ENCODE measurements at places on chromosomes 5 and 9. TPM values are rescaled to one million over a fixed set of nuclear protein-coding genes. Genes with fewer than 3 reads are reported as not detected.

DNA sequence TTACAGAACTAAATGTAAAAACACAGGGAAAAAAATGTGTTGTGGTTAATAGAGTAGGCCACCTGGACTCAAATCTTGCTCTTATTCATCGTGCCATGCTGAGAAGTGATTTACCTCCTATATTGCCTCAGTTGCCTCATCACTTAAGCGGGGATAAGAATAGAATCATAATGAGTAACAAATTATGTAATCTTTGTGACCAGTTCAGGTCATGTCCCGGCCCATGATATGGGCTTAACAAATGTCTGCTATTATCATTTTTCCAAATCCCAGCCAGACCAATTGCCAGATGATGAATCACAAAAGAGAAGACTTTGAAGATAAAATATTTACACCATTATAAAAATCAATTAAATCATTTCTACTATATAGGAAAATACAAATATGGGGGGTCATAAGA, 89.8 kb downstream of the CDH6 start:
- DNase-seq = no peak
- H3K4me1 ChIP-seq = peaks cover 1% of the 10 kb centered on the region
- peaks cover 15% of the 10 kb centered on the region for H3K36me3 ChIP-seq
- no peak overlapping the region for H3K27ac ChIP-seq

DNA sequence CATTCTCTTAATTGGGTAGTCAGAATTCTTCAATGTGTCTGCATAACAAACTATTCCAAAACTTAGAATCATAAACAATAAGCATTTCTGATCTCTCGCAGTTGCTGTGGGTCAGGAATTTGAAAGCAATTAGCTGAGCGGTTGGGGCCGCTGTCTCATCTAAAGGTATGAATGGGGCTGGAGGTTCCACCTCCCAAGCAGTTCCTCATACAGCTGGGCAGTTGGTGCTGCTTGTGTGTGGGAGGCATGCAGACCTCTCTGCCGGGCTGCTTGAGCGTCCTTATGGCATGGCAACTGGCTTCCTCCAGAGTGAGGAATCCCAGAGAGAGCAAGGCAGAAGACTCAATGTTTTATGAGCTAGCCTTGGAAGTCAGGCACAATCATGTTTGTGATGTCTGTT, 30.2 kb upstream of the SEMA4D start:
- H3K36me3 ChIP-seq = no peaks in the 10 kb centered on the region
- H3K27me3 ChIP-seq = peaks cover 9% of the 10 kb centered on the region
- H3K4me3 ChIP-seq = no peak overlapping the region
- DNase-seq = no peak
- peaks cover 16% of the 10 kb centered on the region for H3K4me1 ChIP-seq

DNA sequence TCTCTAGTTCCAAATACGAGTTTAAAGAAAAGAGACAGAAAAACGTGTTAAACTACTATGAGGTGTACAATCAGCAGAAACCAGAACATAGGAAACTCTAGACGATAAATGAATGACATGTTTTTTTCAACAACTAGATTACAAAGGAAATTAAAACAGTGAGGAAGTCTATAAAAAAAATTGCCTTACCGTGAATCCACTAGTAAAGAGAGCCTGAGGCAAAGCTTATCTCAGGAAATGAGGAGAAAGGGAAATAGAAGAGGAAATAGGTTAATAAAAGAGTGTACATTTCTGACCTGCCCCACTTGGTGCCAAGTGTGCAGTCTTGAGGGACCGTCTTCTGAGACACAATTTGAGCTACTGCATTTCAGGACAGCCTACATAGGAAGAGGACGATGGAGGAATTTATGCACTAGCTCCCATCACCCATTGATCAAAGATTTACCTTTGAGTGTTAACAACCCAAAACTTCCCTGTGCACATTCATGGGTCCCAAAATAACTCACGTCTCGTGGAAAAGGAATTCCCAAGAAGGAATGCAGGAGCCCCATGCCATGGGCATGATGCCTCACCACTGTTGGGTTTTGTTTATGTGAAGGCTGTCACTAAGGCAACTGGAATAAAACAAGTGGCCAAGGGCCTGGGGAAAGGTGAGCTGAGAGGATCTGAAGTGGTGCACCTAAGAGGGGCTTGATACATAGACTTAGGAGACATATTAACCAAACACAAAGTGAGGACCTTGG, 53.6 kb upstream of the SLC1A3 start:
- DNase-seq = no peak
- peaks cover 1% of the 10 kb centered on the region for H3K36me3 ChIP-seq
- no peak overlapping the region for H3K4me3 ChIP-seq
- no peaks in the 10 kb centered on the region for H3K4me1 ChIP-seq
- H3K27me3 ChIP-seq = no peaks in the 10 kb centered on the region

DNA sequence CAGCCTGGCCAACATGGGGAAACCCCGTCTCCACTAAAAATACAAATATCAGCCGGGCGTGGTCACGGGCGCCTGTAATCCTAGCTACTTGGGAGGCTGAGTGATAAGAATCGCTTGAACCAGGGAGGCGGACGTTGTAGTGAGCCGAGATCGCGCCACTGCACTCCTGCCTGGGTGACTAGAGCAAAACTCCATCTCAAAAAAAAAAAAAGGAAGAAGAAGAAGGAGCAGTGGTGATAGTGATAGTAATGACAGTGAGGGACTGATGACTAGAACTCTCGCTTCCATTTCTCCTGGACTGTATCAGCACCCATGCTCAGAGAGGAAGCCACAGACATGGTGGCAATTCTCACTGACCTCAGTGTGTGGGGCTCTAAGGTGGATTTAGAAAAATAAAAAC, 52.6 kb upstream of the CLINT1 start:
- peaks cover 26% of the 10 kb centered on the region for H3K4me1 ChIP-seq
- no peak overlapping the region for H3K27ac ChIP-seq
- H3K36me3 ChIP-seq = no peaks in the 10 kb centered on the region
- H3K4me3 ChIP-seq = no peak overlapping the region
- no peaks in the 10 kb centered on the region for H3K27me3 ChIP-seq

GRCh38 chr9:1514776-1515363, 464.7 kb downstream of the DMRT2 start:
- no peak overlapping the region for H3K27ac ChIP-seq
- DNase-seq = no peak
- H3K4me1 ChIP-seq = no peaks in the 10 kb centered on the region

GRCh38 chr5:56170557-56170956, 62.6 kb downstream of the ANKRD55 start:
- no peak for DNase-seq
- no peaks in the 10 kb centered on the region for H3K4me1 ChIP-seq
- no peak overlapping the region for H3K27ac ChIP-seq
- no peaks in the 10 kb centered on the region for H3K27me3 ChIP-seq

- H3K36me3 ChIP-seq = peaks cover 3% of the 10 kb centered on the region
- no peak for DNase-seq
- H3K27ac ChIP-seq = no peak overlapping the region
Observed at GRCh38 chr5:34582371-34582770, 73.8 kb upstream of the RAI14 start.

DNA sequence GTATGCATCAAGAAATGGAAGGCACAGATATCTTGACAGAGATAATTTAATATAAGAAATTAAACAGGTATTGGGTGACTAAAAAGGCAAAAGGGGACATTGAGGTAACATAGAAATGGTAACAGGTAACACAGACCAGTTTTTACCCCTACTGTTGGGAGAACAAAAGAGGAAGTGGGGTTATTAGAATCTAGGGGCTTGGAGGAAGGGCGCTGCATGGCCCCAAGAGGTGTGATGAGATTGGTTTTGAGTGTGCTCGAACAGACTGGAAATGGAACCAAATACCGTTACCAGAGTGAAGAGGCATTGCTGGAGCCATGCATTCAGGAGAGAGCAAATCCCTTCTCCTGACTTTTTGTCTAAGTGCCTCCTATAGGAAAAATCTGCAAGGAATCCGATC, 193.9 kb downstream of the ALDH1A1 start:
- H3K36me3 ChIP-seq = no peaks in the 10 kb centered on the region
- H3K4me3 ChIP-seq = no peak overlapping the region
- no peak for DNase-seq

DNA sequence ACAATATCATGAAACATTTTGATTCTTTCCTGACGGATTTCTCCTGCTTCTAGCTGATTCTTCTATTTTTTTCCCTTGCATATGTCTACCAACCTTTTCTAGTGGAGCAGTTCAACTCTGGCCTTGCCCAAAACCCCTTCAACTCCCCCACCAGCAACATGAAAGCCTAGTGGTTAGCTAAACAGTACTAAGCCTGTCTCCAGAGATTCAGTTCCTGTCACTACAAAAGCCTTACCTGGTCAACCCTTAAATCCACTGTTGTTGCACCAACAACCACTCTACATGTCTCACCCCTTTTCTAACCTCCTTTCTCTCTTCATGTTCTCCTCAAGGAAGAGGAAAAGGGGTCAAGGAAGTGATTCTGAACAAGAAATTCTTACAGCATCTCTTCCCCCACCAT, 74.8 kb upstream of the PIK3R1 start:
- H3K4me1 ChIP-seq = peaks cover 25% of the 10 kb centered on the region
- H3K27ac ChIP-seq = no peak overlapping the region
- no peak overlapping the region for H3K4me3 ChIP-seq
- H3K27me3 ChIP-seq = peaks cover 1% of the 10 kb centered on the region

GRCh38 chr5:102625468-102625867, 126.7 kb upstream of the SLCO6A1 start:
- DNase-seq = no peak
- H3K36me3 ChIP-seq = no peaks in the 10 kb centered on the region
- H3K27me3 ChIP-seq = no peaks in the 10 kb centered on the region
- H3K27ac ChIP-seq = no peak overlapping the region
- H3K4me1 ChIP-seq = no peaks in the 10 kb centered on the region
- no peak overlapping the region for H3K4me3 ChIP-seq

DNA sequence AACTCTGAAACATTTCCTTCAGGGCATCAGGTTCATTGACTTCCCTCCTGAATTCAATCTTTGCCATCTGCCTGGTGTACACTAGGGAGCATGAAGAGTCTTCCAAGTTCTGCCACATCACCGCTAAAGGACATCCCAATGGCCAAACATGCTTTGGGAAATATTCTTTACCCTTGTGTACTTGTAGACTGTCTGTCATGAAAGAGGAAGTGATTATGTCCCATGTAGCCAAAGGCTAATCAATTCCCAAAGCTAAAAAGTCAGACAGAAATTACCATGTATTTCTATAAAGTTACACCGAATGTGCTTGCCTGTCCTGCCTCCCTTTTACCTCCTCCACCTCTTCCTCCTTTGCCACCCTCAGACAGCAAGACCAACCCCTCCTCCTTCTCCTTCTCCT, 28.9 kb upstream of the RECK start:
- H3K27ac ChIP-seq = no peak overlapping the region
- DNase-seq = no peak
- H3K27me3 ChIP-seq = peaks cover 61% of the 10 kb centered on the region
- no peaks in the 10 kb centered on the region for H3K36me3 ChIP-seq
- no peaks in the 10 kb centered on the region for H3K4me1 ChIP-seq

- H3K4me3 ChIP-seq = no peak overlapping the region
- H3K27ac ChIP-seq = no peak overlapping the region
- no peak for DNase-seq
- H3K4me1 ChIP-seq = peaks cover 7% of the 10 kb centered on the region
- no peaks in the 10 kb centered on the region for H3K36me3 ChIP-seq
Observed at GRCh38 chr5:72920690-72921502, 34.9 kb upstream of the FCHO2 start.

DNA sequence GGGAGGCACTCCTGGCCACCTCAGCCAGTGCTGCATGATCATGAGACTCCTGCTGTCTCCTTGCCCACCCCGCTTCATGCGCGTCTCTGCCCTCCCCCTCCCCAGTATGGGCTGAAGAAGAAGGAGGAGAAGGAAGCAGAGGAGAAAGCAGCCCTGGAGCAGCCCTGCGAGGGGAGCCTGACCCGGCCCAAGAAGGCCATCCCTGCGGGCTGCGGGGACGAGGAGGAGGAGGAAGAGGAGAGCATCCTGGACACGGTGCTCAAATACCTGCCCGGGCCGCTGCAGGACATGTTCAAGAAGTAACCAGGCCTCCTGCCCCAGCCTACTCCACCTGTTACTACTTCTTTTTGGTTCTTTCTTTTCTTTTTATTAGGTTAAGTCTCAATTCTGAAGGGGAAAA, 8.4 kb downstream of the CPLX2 start:
- DNase-seq = no peak
- H3K36me3 ChIP-seq = no peaks in the 10 kb centered on the region
- peaks cover 4% of the 10 kb centered on the region for H3K4me1 ChIP-seq
- peaks cover 43% of the 10 kb centered on the region for H3K27me3 ChIP-seq
- H3K27ac ChIP-seq = no peak overlapping the region

- H3K27me3 ChIP-seq = no peaks in the 10 kb centered on the region
- no peak for DNase-seq
- no peak overlapping the region for H3K4me3 ChIP-seq
- no peak overlapping the region for H3K27ac ChIP-seq
- H3K36me3 ChIP-seq = peaks cover 2% of the 10 kb centered on the region
Observed at GRCh38 chr5:36009698-36010097, 18.5 kb upstream of the UGT3A1 start.

Gene ARHGEF39
- 9.1 TPM for total RNA-seq

Gene PCDHA9
- total RNA-seq = 3.8 TPM
